ENCODE measurements at places on chromosomes 2 and 18.

- DNase-seq = no peak
Observed at GRCh38 chr2:48221846-48222516, 308.0 kb upstream of the STON1 start.

DNA sequence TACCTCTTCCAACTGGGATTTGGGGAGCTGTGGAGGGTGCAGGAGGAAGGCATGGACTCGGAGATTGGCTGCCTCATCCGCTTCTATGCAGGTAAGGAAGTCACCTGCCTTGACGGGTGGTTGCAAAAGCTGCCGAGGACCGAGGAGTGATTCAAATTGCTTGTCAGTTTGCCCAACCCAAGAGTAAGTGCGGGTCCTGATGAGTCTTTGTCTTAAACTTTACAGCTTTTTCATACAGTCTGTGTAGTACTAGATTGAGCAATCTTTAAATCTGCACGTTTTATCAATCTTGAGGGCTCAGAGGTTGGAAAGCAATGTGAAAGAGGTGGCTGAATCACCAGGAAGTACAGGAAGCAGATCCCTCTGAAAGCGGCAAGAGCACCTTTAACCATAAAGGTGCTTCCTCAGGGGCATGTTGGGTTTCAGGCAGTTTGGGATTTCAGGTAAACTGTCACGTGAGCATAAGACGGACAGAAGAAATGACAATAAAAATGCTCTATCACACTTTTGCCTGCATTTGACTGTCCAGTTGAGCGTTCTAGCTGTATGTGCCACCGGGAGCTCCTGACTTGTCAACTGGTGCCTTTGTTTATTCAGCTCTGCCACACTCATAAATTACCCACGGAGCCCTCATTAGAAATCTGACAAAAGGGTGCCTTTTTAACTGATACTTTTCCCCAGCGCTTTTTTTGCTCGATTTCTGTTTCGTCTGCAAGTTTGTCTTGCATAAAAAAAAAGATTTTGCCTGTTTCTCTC is 2.0 kb downstream of the PHLPP1 start:
- peak; percentile 71 for DNase-seq

GRCh38 chr2:19255481-19255880 is 102.9 kb downstream of the OSR1 start:
- DNase-seq = no peak

GRCh38 chr2:131115752-131116151 is 10.6 kb downstream of the PLEKHB2 start:
- no peak for DNase-seq

- no peak for DNase-seq
Observed at GRCh38 chr2:240429872-240430491, 5.5 kb upstream of the GPC1 start.
